Activated T-helper 17 cell treated with anti-CD3 and anti-CD28 coated beads, Interleukin-2, amount 50 U/mL, for 72 hours (primary cell): ENCODE measurements at places on chromosomes 16 and 17. TPM values are rescaled to one million over a fixed set of nuclear protein-coding genes. Genes with fewer than 3 reads are reported as not detected.

Gene RMI2
- 34.3 TPM for total RNA-seq

DNA sequence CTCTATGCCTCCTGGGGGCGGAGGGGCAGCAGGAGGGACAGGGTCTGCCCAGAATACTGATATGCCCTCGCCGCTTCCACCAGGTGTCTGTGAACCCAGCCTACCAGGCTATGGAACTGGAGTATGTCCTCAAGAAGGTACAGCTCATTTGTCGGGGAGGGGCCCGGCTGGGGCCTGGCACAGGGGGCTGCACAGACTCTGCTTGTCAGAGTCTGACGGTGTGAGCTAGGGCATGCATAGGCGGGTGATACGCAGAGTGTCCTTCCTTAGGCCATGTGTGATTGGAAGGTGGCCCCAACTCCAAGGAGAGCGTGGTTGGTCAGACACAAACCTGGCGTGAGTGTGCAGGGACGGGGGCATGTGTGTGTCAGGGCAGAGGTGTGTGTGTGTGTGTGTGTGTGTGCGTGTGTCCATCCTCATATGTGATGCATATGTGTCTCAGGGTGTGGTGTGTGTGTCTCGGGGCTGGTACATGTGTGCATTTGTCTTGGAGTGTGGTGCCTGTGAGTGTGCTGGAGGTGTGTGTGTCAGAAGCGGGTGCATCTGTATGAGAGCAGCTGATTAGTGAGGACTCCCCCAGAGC is 7.0 kb downstream of the CHAD start:
- no peak for ATAC-seq

- no peak for ATAC-seq
Observed at GRCh38 chr16:14564323-14564722, 65.7 kb downstream of the PARN start.

DNA sequence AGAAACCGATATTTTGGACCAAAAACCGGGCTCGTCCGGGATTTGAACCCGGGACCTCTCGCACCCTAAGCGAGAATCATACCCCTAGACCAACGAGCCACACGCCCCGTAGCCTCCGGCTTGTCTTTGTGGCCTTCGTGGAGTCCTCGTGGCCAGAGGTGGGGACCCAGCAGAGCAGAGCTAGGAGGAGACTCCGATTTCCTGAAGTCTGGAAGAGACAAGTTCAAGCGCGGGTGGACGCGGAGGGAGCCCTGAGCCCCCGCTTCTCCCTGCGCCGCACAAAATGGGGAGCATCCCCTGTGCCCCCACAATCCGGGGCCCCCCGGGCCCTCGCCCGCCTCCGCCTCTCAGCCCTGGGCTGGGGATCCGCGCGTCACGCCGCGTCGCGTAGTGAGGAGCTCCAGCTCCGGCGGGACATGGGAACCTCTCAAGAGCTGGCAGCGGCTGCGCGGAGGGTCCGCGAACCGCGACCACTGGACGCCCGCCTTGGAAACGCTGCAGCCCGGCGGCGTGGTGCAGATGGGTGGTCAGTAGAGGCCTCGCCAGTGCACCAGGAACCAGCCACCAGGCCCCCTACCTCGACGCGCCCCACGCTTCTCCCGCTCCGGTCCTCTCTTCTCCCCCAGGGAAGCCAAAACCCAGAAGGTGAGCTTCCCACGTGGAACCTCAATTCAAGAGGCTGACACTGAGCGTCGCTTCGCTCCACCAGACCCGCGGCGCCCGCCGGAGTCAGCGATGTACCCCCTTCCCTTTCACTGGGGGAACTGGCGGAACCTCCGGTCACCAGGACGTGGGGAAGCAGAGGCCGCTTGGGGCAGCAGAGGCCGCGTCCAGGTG is 5.2 kb upstream of the OR1F1 start:
- ATAC-seq = peak; percentile 60

DNA sequence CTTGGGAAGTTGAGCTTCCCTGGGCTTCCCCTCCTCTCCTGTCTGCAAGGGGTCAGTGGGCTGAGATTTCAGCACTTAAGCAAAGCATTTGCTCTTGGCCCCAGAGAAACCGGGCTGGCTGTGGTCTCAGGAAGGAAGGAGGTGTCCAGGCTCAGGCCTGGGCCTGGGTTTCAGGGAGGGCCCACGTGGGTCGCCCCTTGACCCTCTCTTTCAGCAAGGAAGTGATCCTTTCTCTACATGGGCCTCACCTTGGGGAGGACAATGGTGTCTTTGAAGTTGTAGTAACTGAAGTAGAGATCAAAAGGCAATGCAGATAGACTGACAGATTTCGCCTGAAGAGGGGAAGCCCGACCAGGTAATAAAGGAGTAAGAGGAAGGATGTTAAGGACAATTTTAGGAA is 2.7 kb downstream of the NOD2 start:
- no peak for ATAC-seq
